ENCODE measurements at places on chromosomes 7 and 10.

GRCh38 chr7:122038904-122039303, 105.1 kb downstream of the AASS start:
- DNase-seq, result no peak

DNA sequence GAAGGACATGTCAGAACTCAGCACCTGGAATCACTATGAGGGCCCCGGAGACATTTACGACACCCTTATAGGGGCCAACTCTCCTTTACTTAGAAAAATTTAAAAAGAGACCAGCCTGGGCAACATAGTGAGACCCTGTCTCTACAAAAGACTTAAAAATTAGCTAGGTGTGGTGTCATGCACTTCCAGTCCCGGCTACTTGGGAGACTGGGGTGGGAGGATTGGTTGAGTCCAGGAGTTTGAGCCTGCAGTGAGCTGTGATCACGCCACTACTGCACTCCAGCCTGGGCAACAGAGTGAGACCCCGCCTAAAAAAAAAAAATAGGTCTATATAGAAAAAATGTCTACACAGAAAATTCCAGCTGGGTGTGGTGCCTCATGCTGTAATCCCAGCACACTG, 7.5 kb upstream of the CYTH3 start:
- no peak for DNase-seq

DNA sequence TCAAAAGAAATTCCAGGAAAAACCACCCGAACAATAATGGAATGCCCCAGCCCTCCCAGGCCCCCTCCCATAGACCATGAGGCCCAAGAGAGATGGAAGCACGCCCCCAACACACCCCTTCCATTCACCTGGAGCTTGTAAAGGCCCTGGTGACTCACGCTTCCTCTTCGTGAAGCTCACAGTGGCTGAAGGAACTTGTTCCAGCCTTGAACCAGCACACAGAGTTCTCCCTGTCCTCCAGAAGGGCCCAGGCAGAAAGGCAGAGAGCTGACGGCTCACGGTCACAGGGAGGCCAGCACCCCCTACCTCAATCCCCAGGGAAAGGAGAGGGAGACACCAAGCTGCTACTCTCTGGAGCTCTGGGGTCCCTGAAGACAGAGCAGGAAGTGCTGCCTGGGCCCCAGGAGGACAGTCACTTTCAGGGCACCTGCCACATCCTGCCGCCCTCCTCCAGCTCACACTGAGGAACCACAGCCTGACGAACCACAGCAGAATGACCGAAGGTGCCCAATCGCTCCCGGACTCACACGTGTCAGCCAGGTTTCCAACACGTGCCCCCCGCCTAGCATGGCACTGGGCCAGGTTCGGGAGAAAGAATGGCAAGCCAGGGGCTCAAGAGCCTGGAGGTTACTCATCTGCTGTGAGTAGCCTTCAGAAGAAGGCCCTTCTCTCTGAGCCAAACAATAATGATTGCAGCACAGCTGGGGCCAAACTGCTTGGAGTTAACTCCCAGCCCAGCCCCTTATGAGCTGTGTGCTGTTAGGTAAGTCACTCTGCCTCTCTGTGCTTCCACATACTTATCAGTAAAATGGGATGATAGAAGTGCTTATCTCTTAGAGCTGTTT, 52.8 kb downstream of the DLG5 start:
- no peak for DNase-seq

DNA sequence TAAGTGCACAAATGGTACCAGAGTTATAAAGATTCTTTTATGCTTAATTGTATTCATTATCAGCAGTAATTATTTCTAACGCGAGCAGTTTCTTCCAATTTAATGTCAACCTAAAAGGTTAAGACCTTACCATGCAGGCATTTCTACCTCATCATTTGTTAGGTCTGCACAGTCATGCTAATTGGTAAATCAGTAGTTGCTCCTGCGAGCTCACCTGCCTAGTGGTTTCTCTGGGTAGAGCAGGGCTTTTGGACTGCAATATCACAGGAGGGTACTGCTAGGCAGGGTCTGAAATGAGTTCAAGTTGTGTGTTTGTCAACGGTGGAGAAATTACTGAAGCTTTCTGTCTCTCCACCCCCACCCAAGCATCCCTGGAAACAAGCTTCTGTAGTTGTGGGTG, 558.5 kb upstream of the MGMT start:
- DNase-seq, result no peak

- no peak for DNase-seq
Measured at GRCh38 chr10:115417585-115418265, 324.6 kb downstream of the ATRNL1 start.

DNA sequence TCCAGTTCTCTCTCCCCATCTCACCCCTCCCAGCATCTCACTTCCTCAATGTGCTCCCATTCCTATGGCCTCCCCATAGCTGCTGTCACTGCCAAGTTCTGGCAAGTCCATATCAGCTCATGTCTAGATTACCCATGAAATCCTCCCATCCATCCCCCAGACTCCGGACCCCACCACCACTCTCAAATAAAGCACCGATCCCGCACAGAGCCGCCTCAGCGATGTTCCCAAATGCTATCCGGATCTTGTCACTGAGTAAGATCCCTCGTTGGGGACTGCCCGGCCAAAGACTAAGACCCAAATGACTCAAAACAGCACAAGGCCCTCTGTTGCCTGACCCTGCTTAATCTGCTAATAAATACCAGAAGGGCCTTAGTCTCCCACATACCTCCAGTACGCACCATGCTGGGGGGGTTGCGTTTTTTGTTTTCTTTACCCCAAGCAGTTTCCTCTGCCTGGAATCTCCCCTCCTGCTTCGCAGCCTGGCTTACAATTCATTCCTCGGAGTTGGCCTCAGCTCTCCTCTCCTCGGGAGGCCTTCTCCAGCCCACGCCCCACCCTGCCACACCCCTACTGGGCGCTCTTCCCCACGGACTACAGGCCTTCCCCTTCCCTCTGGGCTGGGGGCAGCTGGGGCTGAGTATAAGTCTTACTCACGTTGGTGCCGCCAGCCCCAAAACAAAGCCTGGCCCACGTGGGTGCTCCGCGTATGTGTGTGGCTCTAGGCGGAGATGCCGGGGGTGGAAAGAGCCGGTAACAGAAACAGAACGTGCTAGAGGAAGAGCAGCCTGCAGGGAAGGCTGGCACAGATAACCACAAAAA, 1.8 kb upstream of the DUSP5 start:
- peak; percentile 68 for DNase-seq

GRCh38 chr7:134155206-134155605, 28.1 kb downstream of the LRGUK start:
- no peak for DNase-seq

- DNase-seq, result no peak
Measured at GRCh38 chr10:69739634-69740033, 62.1 kb upstream of the COL13A1 start.

GRCh38 chr7:95684037-95684436, 87.7 kb upstream of the PDK4 start:
- no peak for DNase-seq

DNA sequence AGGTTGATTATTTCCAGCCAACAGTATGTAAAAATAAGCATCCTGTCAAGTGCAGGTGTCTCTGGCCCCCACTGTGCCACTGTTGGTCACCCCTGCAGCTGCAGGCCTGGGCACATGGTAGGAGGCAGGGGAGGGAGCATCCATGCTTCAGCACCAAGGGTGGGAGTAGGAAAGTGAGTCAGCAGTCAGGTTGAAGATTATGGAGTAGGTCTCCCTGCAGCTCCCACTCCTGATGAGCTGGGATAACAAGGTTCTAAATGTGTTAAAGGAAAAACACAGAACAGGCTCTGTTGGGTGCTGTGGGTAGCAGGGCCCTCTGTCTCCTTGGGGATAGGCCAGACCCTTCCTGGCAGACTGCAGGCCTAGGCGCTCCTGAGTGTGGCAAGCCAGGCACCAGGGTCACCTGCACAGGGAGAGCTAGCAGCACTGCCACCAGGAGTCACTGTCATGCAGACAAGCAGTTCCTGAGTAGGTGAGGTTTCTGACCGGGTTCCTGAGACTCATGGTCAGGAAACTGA, 59.3 kb downstream of the NUDCD3 start:
- no peak for DNase-seq

GRCh38 chr7:20019757-20020432, 197.3 kb downstream of the MACC1 start:
- DNase-seq, result no peak

DNA sequence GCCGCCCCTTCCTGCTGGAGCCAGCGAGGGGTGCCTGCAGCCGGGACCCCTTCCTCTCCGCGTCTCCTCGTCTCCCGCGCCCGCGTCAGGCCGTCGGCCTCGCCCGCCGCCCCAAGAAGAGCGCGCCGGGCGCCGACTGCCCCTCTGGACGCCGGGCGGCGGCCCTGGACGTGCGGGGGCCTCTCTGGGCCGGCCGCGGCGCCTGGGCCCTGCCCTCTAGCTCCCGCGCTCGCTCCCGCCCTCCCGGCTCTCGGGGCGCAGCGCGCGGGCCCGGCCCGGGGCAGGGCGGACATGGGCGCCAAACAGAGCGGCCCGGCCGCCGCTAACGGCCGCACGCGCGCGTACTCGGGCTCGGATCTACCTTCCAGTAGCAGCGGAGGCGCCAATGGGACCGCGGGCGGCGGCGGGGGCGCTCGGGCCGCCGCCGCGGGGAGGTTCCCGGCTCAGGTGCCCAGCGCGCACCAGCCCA, 704 bp downstream of the ZNRF2 start:
- DNase-seq, result peak; percentile 11

DNA sequence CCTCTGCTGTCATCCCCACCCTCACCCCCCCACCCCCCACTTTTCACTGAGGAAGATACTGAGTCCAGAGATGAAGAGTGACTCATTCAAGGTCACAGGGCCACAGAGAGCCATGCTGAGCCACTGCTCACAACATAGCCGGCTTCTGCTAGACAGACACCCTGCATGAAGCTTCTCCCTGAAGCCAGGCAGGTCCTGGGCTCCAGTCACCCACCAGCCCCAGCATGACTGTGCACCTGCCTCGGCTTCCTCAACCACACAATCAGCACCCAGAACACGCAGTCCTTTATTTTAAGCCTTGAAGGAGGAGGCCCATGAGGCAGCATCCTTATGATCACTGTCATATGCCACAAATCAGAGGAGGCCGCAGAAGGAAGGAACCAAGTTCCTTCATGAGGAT, 19.2 kb upstream of the PRKAG2 start:
- DNase-seq, result no peak

GRCh38 chr7:64854969-64855368, 48.1 kb upstream of the ZNF273 start:
- no peak for DNase-seq

DNA sequence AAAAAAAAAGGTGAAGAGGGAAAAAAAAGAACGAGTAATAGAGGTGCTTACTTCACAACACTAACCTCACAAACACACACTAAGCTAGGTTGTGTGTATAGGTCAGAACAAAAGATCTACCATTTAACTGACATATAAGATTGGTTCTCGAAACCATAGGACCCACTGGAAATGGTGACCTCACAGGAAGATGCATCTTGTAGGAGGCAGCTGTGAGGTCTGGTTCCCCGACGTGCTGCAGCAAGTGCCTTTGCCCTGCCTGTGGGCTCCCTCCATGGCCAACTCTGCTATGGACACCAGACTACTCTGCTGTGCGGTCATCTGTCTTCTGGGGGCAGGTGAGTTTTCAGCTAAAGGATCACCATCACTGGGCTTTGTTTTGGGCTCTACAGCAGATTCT, 133.8 kb upstream of the PRSS1 start:
- DNase-seq, result no peak

DNA sequence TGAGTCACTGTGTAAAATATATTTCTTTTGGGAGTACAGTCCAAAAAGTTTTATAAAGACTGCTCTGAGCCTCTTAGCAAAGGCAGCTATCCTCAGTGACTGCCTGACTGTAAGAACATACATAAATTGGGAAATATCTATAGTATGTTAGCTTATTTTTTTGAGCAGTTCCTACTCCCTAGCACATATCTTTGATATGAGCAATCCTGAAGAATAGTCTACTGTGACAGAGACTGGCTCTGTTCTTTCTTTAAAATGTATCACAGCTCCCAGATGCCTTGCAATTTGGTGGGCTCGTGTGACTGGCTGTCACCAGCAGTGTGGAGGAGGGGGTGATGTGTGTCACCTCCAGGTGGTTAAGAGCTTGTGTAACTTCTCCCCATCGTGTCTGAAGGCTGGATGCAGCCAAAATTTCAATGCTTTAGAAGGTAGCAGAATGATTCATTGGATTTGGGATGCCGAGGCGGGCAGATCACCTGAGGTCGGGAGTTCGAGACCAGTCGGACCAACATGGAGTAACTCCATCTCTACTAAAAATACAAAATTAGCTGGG, 47.9 kb downstream of the MTERF1 start:
- no peak for DNase-seq

- no peak for DNase-seq
Measured at GRCh38 chr7:138276891-138277290, 183.2 kb upstream of the TRIM24 start.

GRCh38 chr7:78159545-78159944, 361.0 kb downstream of the PHTF2 start:
- DNase-seq, result no peak

GRCh38 chr10:106931159-106931852, 233.2 kb downstream of the SORCS1 start:
- no peak for DNase-seq

DNA sequence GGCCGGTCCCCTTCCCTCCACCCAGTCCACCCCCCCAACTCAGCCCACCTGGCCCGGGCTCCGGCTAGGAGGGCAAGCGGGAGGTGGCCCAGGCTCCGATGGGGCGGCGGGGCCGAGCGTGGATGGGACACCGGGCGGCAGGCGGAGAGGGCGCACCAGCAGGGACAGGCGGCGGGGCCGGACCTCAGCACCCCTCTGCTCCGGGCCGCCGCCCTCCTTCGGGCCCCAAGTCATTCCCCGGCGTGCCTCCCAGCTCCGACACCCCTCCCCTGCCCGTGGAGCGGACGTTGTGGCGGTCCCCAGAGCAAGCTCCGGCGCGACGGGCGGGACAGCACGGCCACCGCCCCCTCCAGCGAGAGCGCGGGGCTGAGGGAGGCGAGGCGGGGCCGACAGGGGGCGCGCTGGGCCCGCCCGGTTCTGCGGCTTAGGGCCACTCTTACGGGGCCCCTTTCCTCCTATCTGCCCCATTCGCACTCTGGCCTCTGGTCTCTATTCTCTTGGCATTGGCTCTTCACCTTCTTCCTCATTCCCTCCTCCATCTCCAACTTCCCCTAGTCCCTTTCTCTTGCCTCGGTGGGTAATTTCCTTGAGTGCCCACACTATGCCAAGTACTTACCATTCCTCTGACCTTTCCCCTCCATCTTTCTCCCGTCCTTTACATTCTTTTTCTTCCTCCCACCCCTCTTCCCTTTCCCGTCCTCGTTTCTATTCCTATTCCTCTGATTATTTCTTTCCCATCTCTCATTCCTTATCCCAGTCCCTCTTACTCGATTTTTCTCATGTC, 701 bp upstream of the GBX1 start:
- peak; percentile 56 for DNase-seq

DNA sequence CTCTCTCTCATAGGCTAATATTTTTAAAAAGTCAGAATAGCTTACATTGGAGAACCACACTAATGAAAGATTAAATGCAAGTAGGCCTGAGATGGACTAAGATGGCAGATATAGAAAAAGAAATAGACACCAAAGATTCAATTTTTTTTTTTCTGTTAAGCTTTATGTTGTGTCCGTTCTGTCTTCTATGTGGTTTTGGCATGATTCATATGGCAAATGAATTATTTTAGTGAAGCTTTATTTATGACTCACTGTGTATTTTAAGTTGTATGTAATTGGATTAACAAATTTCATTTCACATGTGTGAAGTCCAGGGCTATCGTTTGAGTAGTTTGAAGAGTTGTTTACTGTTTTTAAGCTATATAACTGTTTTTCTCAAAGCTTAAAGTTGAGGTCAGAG, 214.8 kb downstream of the CAMK1D start:
- DNase-seq, result no peak

- peak; percentile 6 for DNase-seq
Measured at GRCh38 chr10:99431190-99431760, 851 bp upstream of the GOT1 start.
